ENCODE measurements at places on chromosomes 5 and 9.

DNA sequence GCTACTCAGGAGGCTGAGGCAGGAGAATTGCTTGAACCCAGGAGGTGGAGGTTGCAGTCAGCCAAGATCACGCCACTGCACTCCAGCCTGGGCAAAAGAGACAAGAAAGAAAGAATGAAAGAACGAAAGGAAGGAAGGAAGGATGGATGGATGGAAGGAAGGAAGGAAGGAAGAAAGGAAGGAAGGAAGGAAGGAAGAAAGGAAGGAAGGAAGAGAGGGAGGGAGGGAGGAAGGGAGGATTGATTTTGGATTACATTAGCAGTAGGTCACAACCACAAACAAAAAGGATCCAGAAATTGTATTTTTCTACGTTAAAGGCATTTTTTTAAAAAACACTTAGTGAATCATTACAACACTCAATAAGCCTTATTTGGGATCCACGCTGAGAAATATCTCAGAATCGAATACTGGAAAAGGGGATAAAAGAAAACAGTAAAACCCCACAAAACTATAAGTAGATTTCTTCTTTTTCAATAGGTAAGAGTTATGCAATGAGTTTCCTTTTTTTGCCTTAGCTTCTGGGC lies 136.9 kb upstream of the FREM1 start:
- DNase-seq, result no peak

- no peak for DNase-seq
These were observed 25.2 kb downstream of the CCL28 start for GRCh38 chr5:43386960-43387362.

DNA sequence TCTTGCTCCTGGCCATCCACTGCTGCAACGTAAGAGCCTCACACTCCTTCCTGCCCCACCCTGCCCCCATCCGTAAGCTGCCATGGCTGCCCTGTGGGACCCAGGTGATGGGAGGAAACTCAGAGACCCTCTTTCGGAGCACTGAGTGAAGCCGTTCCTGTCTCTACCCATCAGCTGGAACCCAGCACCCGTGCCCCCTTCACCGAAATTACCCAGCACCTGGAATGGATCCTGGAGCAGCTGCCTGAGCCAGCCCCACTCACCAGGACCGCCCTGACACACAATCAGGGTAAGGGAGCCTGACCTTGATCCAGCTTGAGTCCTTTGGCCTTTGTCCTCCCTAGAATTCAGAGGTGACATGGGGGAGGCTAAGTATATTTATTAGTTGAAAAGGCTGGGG lies 3.2 kb downstream of the TESK1 start:
- DNase-seq, result no peak

- DNase-seq, result no peak
These were observed 9.0 kb downstream of the VAV2 start for GRCh38 chr9:133982971-133983720.

DNA sequence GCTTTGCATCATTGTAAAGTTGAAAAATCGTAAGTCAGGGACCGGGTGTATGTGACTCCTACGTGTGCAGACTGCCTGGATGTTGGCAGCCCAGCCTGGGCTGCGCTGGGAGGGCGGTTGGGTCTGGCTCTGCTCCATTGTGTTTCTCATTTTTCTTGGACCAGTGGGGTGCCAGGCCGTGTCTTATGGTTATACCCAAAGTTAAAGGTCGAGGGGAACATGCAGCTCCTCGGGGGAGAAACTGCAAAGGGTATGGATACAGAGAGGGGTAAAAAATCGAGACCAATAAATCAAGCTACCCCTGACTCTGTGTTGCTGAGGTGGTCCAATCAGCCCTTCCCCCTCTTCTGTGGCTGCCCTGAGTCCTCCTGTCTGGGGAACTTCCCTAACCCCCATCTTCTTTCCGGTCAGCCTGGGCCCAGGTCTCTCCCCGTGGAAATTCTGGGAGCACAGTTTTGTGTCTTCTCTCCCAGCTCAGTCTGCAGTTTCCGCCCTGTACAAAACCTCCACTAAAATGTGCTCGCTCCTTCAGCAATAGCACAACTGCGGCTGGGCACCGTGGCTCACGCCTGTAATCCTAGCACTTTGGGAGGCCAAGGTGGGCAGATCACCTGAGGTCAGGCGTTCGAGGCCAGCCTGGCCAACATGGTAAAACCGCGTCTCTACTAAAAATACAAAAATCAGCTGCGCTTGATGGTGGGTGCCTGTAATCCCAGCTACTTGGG lies 34.1 kb upstream of the UNC5A start:
- DNase-seq, result no peak

GRCh38 chr5:173645437-173645807 lies 29.0 kb upstream of the BOD1 start:
- DNase-seq, result no peak

GRCh38 chr9:104748359-104749031 lies 1.0 kb downstream of the NIPSNAP3A start:
- no peak for DNase-seq

- no peak for DNase-seq
These were observed 274.4 kb downstream of the MAN2A1 start for GRCh38 chr5:109964136-109964535.

GRCh38 chr9:92408747-92409478 lies 4.5 kb upstream of the OGN start:
- no peak for DNase-seq

DNA sequence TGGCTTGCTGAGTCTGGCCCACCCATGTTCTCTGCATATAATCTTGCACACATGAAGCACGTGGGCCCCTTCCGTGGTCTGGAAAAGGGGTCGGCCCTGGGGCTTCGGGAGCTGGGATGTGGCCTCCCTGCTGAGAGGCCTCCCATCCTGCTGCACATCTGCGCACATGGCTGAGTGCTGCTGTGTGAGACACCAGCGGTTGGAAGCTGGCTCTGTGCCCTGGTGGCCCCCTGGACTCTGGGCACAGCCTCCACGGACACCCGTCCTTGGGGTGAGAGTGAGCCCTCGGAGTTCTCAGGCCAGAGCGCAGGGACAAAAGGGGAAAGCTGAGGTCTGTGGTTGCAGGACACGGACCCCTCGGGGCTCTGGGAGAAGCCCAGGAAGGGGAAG lies 115.8 kb downstream of the RXRA start:
- no peak for DNase-seq

GRCh38 chr9:136771907-136772415 lies 7.6 kb upstream of the LCN15 start:
- DNase-seq, result no peak

GRCh38 chr9:89256642-89257041 lies 54.4 kb upstream of the CKS2 start:
- no peak for DNase-seq

- DNase-seq, result no peak
These were observed 212.3 kb downstream of the ERCC6L2 start for GRCh38 chr9:96087669-96088299.

- DNase-seq, result no peak
These were observed 132.7 kb downstream of the MPDZ start for GRCh38 chr9:13146840-13147239.

GRCh38 chr9:87431837-87432236 lies 65.8 kb upstream of the DAPK1 start:
- no peak for DNase-seq

DNA sequence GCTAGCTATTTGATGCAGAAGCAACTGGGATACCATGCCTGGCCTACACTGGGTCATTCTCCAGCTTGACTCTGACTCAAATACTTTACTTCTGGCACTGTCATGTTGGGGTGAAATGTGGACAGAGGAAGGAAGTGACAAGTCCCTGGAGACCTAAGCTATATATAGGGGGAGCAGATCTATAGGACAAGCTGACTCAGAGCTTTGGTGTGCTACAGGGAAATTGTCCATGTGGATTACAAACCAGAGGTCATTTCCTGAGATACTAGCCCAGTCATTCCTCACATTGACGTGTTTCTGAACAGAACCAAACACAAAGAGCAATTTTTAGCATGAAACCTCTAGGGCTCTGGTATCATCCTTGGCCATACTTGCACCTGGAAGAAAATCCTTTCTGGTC lies 531.6 kb upstream of the CLINT1 start:
- peak; percentile 87 for DNase-seq

DNA sequence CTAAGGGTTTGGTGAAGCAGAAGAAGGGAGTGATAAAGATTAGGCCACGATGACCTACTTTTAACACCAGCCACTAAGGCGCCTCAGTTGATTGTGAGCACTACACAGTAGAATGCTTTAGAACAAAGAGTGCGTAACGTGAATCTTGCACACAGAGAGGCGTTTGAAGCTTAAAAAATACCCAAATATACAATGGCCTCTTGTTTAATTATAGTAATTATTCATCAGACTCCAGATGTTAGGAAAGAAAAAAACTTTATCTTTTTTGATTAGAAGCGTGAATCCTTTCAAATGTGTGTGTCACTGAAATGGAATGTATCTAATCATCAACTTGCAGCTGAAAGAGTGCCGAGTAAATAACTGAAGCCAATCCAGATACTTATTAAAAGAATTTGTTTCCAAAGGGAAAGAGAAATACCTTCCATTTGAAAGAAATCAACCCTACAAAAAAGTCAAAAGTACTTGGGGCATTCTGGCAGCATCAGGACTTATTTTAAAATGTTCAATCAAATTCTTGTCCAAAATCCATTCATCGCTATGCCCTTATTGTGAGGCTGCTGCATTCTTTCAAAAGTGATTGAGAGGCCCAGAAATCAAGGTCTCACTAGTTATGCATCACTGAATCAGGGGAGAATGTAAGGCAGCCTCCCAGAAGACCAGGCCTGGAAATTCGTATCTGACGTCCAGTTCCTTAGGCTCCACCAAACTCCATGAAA lies 337.5 kb downstream of the ZNF608 start:
- no peak for DNase-seq

- DNase-seq, result no peak
These were observed 50.9 kb upstream of the HSPB3 start for GRCh38 chr5:54404568-54404967.

- no peak for DNase-seq
These were observed 90.8 kb downstream of the PLPPR1 start for GRCh38 chr9:101119206-101119819.

- DNase-seq, result no peak
These were observed 671.4 kb downstream of the MTRR start for GRCh38 chr5:8540317-8540716.

DNA sequence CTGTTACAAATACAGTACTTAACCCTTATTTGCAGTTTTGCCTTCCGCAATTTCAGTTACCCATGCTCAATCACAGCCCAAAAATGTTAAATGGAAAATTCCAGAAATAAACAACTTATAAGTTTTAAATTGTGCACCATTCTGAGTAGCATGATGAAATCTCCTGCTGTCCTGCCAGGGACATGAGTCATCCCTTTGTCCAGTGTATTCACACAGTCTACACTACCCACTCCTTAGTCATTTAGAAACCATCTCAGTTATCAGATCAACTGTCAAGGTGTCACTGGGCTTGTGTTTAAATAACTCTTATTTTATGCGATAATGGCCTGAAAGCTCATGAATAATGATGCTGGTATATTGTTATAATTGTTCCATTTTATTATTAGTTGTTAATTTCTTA lies 95.8 kb downstream of the PLCXD3 start:
- DNase-seq, result peak; percentile 86

DNA sequence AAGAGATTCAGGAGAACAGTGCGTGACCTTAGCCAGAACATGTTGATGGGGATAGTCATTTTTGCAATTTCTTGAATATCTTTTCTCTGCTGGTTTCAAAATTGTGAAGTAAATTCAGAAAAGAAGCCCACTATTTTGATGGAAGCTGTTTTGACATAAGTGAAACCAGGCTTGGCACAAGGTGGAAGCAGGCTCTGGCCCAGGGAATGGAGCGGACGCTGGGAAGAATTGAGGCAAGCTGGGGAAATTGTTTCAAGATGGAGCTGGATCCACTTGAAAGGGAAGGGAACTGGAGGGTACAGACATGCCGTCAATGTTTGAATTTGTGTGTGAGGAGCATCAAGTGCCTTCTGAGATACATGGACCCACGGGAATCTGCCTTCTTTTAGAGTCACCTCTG lies 207.2 kb downstream of the GOLPH3 start:
- DNase-seq, result no peak

DNA sequence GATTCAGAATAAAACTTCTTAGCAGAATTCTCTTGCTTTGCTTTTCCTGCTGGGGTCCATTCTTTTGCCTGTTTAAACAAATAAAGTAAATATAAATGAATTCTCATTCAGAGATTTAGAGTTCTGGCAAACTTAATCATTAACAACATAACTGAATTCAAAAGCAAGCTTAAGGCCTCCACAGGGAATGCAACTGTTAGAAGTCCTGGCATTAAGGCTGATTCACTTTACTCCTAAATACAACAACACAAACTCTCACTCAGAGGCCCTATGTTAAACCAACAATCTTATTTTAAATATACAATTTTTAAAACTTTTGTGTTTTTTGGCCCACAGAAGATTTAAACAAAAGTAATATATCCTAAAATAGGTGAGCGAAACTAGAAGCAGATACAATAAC lies 178.3 kb downstream of the AP3B1 start:
- no peak for DNase-seq

DNA sequence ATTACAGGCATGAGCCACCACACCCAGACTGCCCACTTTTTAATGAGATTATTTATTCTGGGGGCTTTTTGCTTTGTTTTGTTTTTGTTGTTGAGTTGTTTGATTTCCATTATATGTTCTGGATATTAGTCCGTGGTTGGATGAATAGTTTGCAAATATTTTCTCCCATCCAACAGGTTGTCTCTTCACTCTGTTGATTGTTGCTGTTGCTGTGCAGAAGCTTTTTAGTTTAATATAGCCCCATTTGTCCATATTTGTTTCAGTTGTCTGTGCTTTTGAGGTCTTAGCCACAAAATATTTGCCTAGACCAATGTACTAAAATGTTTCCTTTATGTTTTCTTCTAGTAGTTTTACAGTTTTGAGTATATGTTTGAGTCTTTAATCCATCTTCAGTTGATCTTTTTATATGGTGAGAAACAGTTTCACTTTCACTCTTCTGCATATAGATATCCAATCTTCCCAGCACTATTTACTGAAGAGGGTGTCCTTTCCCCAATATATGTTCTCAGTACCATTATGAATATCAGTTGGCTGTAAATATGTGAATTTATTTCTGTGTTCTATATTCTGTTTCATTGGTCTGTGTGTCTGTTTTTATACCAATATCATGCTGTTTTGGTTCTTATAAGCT lies 30.2 kb upstream of the TBCA start:
- DNase-seq, result no peak

DNA sequence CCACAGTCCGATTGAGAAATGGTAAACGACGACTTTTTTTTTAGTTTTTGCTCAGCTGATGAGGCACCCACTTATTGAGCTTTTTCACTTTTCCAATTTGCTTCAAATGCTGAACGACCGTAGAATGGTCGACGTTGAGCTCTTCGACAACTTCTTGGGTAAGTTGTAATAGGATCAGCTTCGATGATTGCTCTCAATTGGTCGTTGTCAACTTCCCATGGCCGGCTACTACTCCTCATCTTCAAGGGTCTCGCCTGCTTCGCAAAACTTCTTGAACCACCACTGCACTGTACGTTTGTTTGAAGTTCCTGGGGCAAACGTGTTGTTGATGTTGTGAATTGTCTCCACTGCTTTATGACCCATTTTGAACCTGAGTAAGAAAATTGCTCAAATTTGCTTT lies 35.7 kb downstream of the NSD1 start:
- DNase-seq, result no peak

- DNase-seq, result no peak
These were observed 95.1 kb downstream of the BRINP1 start for GRCh38 chr9:119273984-119274665.

GRCh38 chr5:124599028-124599973 lies 147.1 kb downstream of the ZNF608 start:
- DNase-seq, result peak; percentile 64

GRCh38 chr5:33688066-33688465 lies 203.7 kb downstream of the ADAMTS12 start:
- no peak for DNase-seq

GRCh38 chr9:36116593-36116992 lies 19.9 kb upstream of the GLIPR2 start:
- no peak for DNase-seq

- DNase-seq, result no peak
These were observed 589.1 kb upstream of the ADAMTS16 start for GRCh38 chr5:4551034-4551433.
